Epithelial cell of prostate (primary cell): ENCODE measurements at places on chromosomes 11 and 22.

GRCh38 chr11:93487032-93487483 lies 56.1 kb downstream of the SMCO4 start:
- no peak for DNase-seq

- no peak for DNase-seq
These were observed 38.9 kb upstream of the TH start for GRCh38 chr11:2210366-2211112.

DNA sequence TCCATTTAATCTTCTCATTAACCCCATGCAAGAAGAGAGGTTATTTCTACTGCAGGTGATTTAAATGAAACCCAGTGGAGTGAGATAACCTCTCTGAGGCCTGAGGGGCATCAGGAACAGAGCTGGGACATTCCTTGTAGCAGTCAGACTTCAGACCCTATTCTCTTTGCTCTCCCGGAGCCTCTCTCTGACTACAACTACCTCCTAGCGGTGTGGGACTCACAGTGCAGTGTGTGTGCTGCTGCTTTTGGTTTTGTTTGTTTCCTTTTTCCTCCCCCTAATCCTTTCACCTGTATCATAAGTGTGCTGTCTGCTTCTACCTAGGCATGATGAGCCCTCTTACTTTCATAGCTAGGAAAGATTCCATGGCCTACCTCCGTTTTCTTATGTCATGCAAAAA lies 769.6 kb downstream of the NTM start:
- no peak for DNase-seq

DNA sequence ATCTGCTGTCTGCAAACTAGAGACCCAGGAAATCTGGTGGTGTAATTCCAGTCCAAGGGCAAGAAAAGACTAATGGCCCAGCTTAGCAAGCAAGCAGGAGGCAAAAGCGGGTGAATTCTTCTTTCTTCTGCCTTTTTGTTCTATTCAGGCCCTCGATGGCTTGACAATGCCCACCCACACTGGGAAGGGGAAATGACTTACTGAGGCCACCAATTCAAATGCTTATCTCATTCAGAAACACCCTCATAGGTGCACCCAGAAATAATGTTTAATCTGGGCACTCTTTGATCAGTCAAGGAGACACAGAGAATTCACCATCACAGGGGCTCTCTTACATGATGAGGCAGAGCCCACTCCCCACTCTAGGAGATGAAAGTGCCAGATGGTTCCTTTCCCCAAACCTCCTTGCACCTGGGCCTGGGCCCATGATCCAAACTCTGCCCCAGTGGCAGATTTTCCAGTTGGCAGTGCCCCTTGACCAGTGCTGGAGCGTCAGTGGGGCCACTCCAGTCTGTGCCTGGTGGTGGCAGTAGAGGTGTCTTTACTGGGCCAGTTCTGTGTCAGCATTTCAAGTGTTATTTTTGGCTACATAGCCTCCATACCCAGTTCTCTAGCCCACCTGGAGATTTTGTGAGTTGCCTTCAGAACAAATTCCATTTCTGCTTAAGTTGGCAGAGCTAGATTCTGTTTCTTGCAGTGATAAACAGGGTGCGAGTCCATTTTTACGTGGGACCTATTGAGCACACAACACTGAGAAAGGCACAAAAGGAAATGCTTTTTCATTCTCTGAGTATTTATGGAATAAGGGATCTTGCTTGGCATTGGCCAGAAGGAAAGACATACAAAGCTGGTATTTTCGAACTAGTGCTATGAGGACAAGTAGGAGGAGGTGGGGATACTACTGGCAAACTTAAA lies 7.5 kb downstream of the ELMOD1 start:
- no peak for DNase-seq

DNA sequence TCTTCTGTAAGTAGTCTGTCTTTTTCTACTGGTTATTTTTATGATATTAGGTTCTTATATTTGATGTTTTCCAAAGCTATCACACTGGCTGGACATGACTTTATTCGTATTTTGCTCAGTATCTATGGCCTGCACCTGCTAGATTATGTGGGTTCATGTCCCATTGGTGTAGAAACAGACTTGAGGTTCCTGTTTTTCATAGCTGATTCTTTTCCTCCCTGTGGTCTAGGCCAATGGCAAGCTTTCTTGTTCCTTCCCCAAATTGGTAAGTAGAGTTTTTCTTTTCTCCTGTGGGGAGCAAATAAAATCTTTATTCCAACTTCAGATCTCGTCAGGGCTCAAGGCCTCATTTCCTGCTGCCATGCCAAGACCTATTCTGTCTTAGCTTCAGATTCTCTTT lies 30.2 kb upstream of the SWAP70 start:
- no peak for DNase-seq

GRCh38 chr22:23685205-23685784 lies 5.5 kb upstream of the RGL4 start:
- no peak for DNase-seq

- no peak for DNase-seq
These were observed 36.2 kb downstream of the TBC1D22A start for GRCh38 chr22:46798366-46799350.

GRCh38 chr22:49334976-49335375 lies 492.7 kb downstream of the BRD1 start:
- DNase-seq: no peak

DNA sequence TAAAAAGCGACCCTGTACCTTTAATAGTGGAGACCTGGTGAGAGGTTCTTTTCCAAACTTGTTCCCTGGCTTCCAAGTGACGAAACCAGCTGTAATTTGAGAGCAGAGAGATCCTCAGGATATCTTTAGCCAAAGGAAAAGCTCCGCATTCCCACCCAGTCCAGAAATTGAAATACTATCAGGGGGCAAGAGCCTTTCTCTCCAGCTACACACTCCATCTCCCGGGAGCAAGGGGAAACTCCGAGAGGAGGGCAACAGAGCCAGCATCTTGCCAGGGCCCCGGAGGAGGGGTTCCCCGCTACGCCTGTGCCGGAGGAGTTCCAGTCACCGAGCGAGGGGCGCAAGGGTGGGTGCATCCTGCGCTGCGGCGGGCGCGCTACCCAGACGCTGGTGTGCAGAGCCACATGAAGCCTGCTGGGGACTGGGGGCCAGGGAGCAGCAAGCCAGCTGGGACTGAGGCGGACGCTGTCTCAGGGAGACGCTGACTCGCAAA lies at the start of gene FIBIN:
FIBIN (plus strand) TSS at position 148 of the 493 bp plus-strand sequence. CDS start 415 bp downstream, outside the sequence.
- no peak for DNase-seq

- DNase-seq: peak; percentile 61
These were observed 458.3 kb downstream of the METTL15 start for GRCh38 chr11:28566339-28567089.

DNA sequence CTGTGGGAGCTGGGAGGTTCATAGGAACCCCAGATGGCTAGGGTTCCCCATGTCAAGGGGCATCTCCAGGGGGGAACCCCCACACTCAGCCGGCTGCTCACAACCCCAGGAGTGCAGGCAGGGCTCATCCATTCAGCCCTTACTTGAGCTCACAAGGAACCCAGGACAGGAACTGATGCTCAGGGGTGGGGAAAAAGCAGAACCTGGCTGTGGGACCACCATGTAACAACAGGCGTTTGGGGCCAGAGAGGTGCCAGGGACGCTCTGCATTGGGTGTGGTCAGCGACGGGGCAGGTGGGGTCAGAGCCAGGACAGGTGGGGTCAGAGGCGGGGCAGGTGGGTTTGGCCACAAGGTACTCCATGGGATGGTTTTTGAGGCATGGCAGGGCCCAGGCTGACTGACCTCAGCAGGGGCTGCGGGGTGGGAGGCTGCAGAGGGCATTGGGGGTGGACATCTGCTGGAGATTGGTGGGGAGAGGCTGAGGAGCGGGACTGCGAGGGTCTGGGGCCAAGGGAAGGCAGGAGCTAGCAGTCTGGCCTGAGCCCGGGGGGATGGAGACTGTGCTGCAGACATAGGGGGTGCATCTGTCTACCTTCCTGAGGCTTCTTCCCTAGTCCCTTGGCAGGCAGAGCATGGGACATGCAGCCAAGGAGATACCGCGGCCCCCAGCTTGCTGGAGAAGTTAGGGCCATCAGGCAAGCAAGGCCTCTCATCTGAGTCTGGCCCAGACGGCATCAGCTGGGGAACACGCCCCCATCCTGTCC lies 34.0 kb upstream of the CARS1 start:
- DNase-seq: no peak

DNA sequence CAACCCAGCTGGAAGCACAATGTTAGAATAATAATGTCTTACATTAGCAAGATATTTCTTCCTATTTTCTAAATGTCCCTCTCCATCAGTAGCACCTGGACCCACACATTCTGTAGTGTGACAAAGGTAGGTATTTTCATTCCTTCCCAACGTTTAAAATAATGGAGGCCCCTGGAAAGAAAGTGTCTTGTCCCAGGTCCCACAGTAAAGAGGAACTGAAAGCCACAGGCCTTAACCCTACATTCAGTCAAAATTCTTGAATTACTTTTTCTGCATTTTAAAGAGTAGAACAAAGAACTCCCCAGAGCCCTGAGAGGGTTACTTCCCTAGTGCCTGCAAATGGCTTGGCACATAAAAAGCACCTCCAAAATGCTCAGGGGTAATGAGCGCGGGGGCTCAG lies 26.3 kb downstream of the OPCML start:
- DNase-seq: no peak

- DNase-seq: no peak
These were observed 2.2 kb downstream of the IFITM5 start for GRCh38 chr11:297051-297585.

DNA sequence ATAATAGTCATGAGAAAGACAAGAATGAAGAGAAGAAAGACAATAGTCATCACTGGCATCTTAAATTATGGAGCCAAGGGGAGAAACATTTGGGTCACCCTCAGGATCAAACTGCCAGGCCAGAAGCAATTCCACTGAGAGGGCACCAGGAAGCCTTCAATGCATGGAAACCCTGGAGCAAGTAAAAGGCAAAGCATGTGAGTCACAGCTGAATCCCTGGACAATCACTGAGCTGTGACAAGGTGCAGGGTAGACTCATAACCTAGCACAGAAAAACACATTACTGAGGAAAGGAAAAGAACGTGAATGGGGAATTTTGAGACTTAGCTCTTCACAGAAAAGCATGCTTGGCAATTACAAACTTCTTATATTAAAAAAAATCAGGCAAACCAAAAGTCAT lies 1.6 kb downstream of the KCNJ1 start:
- no peak for DNase-seq

- no peak for DNase-seq
These were observed 4.4 kb upstream of the KCNJ11 start for GRCh38 chr11:17392872-17393271.

- no peak for DNase-seq
These were observed 70.8 kb downstream of the GAB2 start for GRCh38 chr11:78346799-78347198.

DNA sequence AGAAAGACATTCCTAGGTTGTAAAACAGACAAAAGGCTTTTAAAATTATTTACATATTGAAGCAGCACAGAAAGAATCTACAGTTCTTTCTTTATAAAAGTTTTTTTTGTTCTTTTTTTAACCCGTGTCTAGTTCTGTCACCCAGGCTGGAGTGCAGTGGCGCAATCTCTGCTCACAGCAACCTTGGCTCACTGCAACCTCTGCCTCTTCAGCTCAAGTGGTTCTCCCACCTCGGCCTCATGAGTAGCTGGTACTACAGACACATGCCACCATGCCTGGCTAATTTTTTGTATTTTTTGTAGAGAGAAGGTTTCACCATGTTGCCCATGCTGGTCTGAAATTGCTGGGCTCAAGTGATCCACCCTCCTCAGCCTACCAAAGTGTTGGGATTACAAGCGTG lies 3.8 kb upstream of the INCENP start:
- DNase-seq: no peak

GRCh38 chr22:20844055-20845037 lies 14.3 kb downstream of the PI4KA start:
- DNase-seq: no peak

DNA sequence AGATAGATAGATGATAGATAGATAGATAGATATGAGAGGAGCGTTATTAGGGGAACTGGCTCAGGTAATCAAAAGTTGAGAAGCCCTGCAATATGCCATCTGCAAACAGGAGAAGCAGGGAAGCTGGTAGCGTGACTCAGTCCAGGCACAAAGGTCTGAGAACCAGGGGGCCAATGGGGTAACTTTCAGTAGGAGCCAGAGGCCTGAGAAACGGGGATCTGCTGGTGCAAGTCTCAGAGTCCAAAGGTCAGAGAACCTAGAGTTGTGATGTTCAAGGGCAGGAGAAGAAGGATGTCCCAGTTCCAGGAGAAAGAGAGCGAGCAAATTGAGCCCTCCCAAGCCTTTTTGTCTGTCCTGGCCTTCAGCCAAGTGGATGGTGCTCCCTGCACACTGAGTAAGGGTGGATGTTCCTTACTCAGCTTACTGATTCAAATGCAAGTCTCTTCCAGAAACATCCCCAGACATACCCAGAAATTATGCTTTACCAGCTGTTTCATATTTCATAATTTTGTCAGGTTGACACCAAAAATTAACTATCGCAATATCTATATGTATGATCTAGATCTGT lies 87.8 kb upstream of the SLC22A12 start:
- DNase-seq: no peak

- DNase-seq: peak; percentile 18
These were observed 31.8 kb downstream of the DLG2 start for GRCh38 chr11:85595285-85595884.

DNA sequence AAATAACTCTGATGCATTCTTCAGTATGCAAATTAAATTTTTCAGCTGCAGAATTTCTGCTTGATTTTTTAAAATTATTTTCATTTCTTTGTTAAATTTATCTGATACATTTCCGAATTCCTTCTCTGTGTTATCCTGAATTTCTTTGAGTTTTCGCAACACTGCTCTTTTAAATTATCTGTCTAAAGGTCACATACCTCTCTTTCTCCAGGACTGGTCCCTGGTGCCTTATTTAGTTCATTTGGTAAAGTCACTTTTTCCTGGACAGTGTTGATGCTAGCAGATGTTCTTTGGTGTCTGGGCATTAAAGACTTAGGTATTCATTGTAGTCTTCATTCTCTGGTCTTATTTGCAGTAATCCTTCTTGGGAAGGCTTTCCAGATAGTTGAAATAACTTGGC lies 577.4 kb upstream of the LUZP2 start:
- no peak for DNase-seq

DNA sequence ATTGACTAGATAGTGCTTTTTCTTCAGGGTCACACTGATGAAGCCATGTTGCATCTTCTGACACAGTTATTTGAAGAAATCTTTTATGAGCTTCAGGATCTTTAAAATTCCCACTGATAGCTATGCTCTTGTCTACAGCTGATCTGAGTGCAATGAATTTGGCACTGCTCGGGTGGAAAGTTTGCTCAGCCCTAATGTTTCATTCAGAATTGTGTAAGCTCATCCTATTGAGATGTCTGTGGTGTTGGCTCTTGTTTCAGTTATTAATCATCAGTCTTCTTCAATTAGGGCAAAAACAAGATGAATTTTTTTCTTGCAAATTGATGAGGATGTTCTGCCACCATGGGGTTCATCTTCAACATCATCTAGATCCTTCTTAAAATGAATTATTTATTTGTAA lies 1387.0 kb upstream of the RAG2 start:
- DNase-seq: no peak

DNA sequence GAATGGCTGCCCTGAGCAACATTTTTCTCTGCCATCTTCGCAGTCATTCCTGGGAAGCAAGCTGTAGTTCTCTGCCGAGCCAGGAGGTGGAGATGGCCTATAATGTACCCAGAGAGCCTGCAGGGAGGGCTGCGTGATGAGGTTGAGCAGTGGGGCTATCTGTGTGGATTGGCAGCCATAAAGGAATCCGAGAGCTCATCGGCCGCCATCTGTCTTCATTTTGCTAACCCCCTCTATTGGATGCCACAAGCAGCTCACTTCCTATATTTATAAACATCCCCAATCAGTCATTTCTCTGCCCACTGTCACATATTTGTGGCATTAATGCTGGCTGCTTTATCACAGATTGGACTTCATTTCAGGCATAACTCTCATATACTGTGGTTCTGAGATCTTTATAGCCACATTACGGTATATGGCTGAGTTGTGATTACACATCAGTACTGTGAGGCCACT lies 209.5 kb downstream of the NTM start:
- DNase-seq: no peak
